CD4-positive, alpha-beta T cell treated with Interleukin-17A for 4 hours (primary cell): ENCODE measurements at places on chromosomes 2 and 18.

DNA sequence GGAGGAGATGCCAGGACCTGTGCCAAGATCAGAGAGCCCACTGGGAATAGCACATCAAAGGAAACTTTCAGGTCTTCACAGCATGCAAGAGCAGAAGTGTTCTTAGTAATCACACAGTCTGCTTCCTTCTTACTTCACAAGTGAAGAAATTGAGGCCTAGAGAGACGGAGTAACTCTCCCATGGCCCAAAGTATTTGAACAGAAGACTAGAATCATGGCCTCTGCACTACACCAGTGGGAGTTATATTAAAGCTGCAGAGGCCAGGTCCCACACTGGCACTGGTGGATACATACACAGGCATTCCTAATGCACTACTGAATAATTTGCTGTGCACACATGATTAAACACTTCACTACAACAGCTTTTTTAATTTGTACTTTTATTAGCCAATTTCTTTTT lies 107.6 kb upstream of the RMP24 start:
- DNase-seq = no peak

GRCh38 chr2:152488075-152488474 lies 153.1 kb downstream of the FMNL2 start:
- no peak for DNase-seq

- no peak for DNase-seq
Observed at GRCh38 chr2:199220920-199221319, 236.8 kb downstream of the SATB2 start.

GRCh38 chr2:156115338-156115737 lies 217.2 kb downstream of the NR4A2 start:
- DNase-seq = no peak

- DNase-seq = no peak
Observed at GRCh38 chr2:95014126-95014708, 11.3 kb upstream of the MAL start.

DNA sequence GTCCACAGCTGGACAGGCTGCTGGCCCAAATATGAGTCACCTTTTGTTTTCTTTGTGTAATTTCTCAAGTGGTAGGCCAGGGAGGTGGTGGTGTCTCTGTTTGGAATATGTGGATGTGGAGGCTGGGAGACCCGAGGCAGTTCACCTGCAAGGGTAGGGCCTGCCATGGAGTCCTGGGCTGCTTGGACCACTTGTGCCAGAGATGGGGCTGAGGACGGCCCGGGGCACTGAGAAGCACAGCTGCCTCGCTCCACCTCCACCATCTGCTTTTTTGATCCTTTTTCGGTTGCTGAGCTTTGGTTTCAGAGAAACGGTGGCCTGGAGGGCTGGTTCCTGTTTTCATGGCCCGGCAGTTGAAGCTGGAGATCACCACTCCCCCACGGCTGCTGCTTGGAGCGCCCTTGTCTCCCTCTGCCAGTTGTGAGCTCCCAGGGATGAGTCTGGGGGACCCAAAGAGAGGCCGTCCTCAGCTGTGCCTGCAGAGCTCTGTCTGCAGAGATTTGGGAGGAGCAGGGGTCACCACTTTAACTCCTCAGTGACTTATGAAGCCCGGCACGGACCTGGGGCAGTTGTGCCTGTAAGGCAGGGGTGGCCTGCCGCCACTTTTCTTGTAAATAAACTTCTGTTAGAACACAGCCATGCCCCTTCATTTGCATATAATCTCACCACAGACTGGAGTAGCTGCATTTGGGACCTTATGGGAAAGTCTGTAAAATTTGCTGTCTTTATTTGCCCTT lies 67.6 kb upstream of the MCFD2 start:
- DNase-seq = no peak

DNA sequence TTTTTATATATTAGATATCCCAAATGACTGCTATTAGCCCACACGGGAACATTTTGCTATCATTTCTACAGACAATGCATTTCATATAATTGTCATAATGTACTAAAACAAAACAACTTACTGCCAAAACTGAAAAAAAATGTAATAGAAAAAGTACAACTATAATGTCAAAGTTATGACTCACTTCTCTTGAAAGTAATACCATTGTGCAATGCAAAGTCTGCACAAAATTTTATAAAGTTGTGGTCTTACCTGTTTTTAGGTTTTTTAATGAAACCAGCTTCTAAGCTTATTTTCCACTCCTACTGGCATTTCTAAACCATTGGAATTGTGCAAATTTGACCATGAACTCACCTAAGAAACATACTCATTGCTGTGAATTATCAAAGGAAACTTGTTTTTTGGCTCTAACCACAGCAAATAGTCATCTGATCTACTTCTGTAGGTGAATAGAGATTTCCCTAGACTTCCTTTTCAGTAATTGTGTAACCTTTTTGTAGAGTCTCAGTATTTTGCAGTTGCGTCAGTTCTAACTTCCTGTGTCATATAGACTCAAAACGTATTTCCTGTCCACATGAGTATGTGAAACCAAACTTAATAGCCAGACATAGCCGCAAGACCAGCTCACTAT lies 31.9 kb upstream of the TFPI start:
- no peak for DNase-seq

DNA sequence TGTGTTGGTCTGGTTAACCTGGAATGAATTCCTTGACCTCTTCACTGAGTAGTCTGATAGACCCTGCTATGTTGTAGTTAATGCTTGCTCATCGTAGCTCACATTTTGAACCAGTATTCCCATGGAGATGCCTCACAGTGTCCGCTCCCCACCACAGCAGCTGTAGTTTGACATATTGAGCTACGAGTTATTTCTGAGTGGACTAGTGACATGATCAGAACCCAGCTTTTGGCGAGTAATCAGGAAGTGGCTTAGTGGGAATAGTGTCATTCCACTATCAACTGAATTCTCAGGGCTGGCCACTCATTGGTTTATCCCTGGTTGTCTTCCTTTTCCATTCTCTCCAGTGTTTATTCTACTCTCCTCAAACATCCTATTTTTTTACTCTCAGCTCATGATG lies 102.7 kb downstream of the MYO1B start:
- no peak for DNase-seq

DNA sequence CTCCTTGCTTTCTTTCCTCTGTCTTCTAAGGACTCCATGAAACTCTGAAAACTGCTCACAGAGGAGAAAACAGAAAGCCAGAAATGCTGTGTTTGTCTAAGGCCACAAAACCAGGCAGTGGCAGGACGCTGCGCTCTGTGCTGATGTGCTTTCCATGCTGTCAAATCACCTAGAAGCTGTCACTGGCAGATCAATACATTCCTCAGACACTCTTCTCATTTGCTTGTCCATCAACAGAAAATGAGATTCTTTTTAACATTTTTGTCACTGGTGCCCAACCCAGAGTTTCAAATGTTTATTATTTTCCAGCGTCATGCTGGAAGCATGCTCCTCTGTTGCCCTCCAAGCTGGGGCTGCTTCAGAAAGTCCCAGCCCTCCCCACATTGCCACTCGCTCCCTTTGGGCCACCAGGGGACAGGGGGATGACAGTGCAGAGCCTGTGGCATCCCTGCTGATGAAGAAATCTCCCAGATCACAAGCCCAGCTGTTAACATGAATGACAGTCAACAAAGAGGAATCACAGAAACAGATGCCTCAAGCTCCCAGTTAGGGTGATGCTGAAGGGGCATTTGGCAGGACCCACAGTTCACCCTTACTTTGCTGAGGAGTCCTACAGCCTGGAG lies 117.5 kb upstream of the MEIS1 start:
- DNase-seq = no peak

DNA sequence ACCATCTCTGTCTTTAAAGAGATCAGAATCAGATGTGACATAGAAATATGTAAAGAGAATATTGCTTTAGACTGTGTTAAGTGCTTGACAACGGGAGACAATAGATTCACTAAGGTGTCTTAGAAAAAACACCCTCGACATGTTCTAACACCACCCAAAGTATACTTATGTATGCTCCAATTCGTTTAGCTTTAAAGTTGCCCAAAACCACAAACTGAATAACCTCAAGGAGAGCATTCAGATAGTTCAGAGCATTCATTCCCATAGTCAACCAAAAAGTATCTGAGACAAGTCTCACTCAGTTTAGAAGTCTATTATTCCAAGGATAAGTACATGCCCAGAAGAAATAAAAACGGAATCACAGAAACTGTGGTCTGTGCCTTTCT lies 96.4 kb downstream of the KYNU start:
- no peak for DNase-seq

DNA sequence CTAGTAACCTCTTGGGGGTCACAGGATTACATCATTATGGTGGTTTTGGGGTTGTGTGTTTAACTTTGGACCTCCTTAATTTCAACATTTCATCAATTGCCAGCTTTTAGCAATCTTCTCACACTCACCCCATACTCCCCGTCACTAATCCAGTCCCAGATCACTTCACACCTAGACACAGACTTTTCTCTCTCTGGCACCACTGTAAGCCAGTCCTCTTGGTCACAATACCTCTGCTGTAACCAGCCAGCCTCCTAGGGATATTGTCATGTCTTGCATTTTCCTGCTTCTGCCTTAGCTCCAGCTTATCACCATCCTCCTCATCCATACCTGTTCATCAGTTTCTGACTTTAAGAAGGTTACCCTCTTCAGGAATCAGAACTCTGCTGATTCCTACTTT lies 1.6 kb upstream of the STK17B start:
- DNase-seq = no peak

DNA sequence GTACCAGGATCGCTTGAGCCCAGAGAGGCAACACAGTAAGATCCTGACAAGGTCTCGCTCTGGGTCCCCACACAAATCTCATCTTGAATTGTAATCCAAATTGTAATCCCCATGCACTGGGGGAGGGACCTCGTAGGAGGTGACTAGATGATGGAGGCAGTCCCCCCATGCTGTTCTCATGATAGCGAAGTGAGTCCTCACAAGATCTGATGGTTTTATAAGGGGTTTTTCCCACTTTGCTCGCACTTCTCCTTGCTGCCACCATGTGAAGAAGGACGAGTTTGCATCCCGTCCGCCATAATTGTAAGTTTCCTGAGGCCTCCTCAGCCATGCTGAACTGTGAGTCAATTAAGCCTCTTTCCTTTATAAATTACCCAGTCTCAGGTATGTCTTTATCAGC lies 46.0 kb upstream of the SERTAD2 start:
- no peak for DNase-seq

DNA sequence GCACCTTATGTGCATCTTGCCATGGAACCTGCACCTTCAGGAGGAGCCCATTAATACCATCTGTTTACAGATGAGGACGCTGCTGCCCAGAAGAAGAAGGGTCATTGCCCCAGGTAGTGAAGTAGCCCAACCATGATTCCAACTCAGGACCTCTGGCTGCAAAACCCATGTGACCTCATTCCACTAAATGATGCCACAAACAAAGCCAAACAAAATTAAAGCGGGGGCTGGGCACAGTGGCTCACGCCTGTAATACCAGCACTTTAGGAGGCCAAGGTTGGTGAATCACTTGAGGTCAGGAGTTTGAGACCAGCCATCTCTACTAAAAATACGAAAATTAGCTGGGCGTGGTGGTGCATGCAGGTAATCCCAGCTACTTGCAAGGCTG lies 202.1 kb downstream of the EIPR1 start:
- DNase-seq = no peak

DNA sequence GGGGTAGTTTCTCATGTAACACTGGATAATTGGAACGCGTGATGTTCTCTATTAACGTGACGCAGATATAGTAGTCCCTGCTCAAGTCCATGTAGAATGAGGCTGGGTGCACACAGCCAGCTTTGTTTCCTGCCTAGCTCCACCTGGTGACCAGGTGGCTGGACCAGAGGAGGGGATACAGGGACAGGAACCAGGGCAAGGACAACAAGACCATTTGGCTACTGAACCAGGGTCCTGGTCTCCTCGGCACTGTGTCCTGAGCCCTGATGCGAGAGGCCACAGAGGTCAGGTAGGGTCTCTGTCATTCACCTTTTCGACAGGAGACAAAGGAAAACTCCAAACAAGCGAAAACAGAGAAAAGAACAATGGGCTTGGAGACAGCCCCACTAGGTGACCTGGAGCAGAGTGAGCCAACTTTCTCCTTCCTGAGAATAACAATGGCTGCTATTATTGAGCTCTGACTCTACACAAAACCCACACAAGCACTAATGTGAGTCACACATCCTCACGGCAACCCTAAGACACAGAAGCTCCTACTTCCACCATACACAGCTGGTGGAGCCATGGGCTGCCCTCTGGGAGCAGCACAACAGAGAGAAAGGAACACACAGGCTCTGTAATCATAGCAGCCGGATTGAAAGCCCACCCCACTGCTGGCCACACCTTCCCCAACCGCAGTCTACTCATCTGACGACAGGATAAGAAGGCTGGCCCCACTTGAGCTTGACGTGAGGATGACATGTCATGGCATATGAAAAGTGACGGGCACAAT lies 67.3 kb upstream of the TEX51 start:
- no peak for DNase-seq

GRCh38 chr2:46430992-46431391 lies 48.4 kb upstream of the TMEM247 start:
- no peak for DNase-seq

- DNase-seq = no peak
Observed at GRCh38 chr2:12441750-12442475, 274.8 kb upstream of the TRIB2 start.

DNA sequence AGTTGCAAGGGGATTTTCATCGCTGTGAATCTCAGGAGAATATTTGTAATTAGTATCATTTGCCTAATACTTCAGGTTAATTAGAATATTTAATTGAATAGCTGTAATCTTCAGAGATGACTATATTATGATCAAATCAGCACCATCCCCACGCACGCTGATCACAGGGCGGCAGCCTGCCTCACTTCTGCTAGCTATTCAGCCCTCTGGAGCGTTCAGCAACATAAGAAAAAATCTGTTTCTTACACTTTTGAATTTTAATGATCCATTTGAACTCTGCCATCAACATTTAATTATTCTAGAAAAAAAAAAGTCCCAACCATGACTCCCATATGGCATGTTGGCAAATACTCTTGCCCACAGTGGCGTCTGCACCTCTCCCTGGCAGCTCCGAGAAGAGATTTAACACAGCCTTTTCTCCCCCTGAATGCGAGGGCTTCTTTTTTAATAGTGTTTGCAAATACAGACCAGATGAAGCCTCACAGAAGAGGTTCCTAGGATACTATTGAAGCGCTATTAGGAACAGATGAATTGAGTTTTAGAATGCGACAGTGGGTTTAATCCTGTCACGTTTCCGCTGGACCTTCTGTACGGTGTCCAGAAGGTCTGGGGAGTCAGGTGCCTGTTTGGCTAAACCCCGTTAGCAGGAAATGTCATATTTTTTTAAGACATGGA lies 731.9 kb upstream of the SALL3 start:
- no peak for DNase-seq

- DNase-seq = no peak
Observed at GRCh38 chr2:207937823-207938222, 87.5 kb downstream of the PLEKHM3 start.

GRCh38 chr2:176885661-176886060 lies 326.9 kb upstream of the HNRNPA3 start:
- DNase-seq = no peak

DNA sequence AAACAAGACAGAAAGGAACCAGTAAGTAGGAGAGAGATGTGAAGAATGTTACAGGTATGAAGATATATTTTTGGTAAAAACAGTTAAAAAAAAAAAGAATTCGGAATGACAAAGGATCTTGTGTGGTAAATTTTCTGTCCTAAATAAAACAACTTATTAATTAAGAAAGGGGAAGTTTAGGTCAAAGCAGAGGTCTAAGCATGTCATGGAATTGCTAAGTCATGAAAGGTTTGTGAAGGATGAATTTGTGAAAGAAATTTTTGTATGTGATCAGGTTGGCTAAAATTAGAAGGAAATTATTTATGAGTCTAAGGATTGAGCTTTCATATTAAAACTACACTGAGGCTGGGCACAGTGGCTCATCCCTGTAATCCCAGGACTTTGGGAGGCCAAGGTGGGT lies 11.1 kb upstream of the ALPG start:
- DNase-seq = no peak
